Umbilical cord (tissue), 2 donors: ENCODE measurements at places on chromosomes 16 and 17. TPM values are rescaled to one million over a fixed set of nuclear protein-coding genes. Genes with fewer than 3 reads are reported as not detected.

GRCh38 chr17:80449930-80450576 lies 26.4 kb downstream of the NPTX1 start:
- DNase-seq, result no peak

GRCh38 chr16:11459722-11460121 lies 114.5 kb downstream of the RMI2 start:
- no peak for DNase-seq

Gene ADORA2B
- total RNA-seq, result 13.5 TPM

Gene DNAAF8
- total RNA-seq, result 0.24 TPM

- DNase-seq, result peak; percentile 90
Measured at GRCh38 chr17:48546924-48547807, 2.3 kb upstream of the HOXB2 start.

Gene CTRB1
- not detected for total RNA-seq

DNA sequence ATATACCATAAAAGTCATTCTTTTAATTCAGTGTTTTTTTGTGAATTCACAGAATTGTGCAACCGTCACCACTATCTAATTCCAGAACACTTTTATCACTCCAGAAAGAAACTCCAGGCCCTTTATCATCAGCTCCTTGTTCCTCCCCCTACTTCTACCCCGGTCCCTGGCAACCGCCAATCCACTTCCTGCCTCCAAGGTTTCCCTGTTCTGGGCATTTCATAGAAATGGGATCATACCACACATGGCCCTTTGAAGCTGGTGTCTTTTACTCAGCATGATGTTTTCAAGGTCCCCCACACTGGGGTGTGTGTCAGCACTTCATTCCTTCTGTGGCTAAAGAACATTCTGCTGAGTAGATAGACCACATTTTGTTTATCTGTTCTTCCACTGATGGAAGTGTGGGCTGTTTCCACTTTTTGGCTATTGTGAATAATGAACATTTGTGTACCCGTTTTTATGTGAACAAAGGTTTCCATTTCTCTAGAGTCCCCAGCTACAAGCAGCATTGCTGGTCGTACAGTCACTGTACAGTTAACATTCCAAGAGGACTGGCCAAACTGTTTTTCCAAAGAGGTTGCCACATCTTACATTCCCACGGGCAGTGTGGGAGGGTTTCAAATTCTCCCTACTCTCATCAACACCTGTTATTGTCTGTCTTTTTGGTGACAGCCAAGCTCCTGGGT lies 75.8 kb upstream of the ZNF469 start:
- DNase-seq, result peak; percentile 94

GRCh38 chr16:55562936-55563335 lies 3.5 kb upstream of the CAPNS2 start:
- DNase-seq, result no peak

DNA sequence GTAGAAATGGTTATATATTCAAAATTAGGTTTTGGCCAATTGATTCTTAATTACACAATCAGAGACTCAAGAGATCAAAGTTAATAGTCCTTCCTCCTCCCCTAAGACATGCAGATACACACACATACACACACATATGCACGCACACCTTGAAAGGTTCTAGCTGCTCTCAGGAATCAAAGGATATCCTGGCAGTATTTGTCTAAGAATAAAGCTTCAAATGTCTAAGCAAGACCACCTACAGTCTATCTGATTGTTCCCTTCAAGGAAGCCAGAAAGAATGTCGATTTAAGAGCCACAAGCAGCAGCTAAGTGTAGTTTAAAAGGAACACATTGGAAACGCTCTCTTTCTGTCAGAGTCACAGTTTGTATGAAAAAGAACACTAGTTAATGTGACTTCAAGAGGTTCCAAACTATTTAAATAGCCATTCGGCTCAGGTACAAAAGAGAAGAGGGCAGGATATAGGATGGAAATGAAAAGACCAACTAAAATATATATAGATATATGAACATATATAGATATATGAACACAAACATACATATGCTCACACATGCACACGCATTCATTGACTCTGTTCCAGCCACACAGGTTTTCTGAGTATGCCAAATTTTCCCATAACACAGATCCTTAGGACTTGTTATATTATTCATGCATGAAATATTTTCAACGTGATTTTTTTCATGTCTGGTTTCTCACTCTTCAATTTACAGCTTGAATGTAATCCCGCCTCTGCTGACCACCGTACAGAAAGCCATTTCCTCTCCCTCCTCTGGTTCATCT lies 79.0 kb downstream of the CDH8 start:
- DNase-seq, result no peak

GRCh38 chr17:82019690-82020571 lies 2.7 kb downstream of the CENPX start:
- no peak for DNase-seq

- DNase-seq, result no peak
Measured at GRCh38 chr17:45814622-45815606, 29.8 kb upstream of the SPPL2C start.

- no peak for DNase-seq
Measured at GRCh38 chr17:57889892-57890856, 40.3 kb upstream of the MRPS23 start.

GRCh38 chr17:67390646-67391361 lies 13.7 kb downstream of the PITPNC1 start:
- peak; percentile 17 for DNase-seq

Gene GALR2
- total RNA-seq, result 6.7 TPM

GRCh38 chr17:59361916-59362810 lies 30.7 kb downstream of the YPEL2 start:
- DNase-seq, result peak; percentile 59

- no peak for DNase-seq
Measured at GRCh38 chr16:27346819-27347218, 33.0 kb downstream of the IL4R start.

Gene NPIPA2
- total RNA-seq, result 0.96 TPM

GRCh38 chr17:10147761-10148415 lies 50.5 kb downstream of the GAS7 start:
- no peak for DNase-seq

- DNase-seq, result no peak
Measured at GRCh38 chr17:55279788-55280187, 15.0 kb downstream of the HLF start.

Gene EVPL
- total RNA-seq, result 13.7 TPM

DNA sequence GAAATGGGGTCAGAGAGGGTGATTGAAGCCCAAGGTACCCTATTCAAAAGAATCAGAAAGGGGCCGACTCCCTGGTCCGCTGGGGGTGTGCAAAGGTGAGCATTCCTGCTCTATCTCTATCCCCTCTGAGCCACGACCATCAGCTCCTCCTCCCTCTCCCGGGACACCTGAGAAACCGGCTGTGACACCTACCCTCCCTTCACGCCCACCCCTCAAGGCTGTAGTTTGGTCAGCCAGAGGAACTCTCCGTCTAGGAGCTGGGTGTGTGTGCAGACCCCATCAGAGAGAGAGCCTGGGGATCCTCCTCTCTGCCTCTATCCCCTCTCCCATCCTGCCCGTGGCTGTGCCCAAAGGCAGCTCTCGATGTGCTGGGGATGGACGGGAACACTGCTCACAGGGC lies 27.6 kb upstream of the DLX4 start:
- DNase-seq, result no peak

DNA sequence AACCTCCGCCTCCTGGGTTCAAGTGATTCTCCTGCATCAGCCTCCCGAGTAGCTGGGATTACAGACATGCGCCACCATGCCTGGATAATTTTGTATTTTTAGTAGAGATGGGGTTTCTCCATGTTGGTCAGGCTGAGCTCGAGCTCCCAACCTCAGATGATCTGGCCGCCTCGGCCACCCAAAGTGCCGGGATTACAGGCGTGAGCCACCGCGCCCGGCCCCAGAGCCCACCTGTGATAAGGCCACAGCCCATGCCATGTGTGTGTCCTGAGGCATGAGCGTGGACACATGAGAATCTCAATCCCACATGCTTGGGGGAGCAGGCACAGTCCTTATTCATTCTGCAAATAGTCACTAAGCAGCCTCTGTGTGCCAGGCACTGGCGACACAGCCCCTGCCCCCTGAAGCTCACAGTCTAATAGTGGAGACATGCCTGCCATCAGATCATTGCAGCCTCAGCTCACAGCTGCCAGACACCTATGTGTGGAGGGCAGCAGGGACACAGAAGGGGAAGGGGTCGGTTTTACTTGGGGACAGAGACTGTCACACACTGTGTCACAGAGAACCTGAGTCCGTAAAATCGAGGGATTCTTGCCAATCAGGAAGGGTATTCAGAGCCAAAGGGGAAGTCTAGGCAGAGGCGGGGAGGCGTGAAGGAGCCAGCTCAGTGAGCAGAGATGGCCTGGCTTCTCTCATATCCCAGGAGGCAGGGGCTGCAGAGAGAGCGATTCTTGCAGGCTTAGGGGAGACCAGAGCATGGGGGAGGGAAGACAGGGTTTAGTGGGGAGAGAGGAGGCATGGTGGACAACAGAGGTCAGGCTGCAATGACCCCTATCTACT lies 9.4 kb upstream of the ABCC3 start:
- DNase-seq, result peak; percentile 46

Gene TEKT5
- not detected for total RNA-seq

Gene TBC1D3K
- total RNA-seq, result not detected

GRCh38 chr16:25553711-25554436 lies 137.9 kb upstream of the HS3ST4 start:
- DNase-seq, result peak; percentile 59

Gene IL21R
- 0.72 TPM for total RNA-seq

DNA sequence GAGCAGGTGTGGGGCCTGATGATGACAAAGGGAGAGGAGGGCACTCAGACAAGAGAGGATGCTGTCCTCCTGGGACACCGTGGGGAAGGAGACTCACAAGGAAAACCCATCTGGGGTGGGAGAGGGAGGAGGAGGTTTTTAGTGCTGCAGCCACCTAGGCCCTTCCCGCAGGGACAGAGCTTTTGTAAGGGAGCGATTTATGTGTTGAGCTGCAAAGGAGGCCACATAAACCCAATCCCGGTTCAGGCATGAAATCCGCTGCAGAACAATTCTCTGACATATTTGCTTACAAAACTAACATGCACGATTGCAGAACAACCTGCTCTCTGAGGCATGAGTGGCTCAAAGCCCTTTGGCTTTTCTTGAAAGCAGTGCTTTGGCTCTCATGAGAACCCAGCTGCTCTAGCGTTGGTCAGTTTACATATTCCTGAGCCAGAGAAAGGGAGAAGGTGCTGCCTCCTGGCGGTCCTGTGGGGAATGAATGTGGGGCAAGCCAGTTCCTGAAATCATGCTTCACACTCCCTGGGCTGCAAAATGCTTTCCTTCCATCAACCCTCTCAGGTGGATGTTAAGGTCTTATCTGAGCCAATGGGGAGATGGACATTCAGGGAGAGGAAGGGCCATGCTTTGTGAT lies 122.4 kb upstream of the NLRP1 start:
- peak; percentile 46 for DNase-seq

GRCh38 chr16:72657791-72658190 lies 390.1 kb downstream of the ZFHX3 start:
- DNase-seq, result no peak

DNA sequence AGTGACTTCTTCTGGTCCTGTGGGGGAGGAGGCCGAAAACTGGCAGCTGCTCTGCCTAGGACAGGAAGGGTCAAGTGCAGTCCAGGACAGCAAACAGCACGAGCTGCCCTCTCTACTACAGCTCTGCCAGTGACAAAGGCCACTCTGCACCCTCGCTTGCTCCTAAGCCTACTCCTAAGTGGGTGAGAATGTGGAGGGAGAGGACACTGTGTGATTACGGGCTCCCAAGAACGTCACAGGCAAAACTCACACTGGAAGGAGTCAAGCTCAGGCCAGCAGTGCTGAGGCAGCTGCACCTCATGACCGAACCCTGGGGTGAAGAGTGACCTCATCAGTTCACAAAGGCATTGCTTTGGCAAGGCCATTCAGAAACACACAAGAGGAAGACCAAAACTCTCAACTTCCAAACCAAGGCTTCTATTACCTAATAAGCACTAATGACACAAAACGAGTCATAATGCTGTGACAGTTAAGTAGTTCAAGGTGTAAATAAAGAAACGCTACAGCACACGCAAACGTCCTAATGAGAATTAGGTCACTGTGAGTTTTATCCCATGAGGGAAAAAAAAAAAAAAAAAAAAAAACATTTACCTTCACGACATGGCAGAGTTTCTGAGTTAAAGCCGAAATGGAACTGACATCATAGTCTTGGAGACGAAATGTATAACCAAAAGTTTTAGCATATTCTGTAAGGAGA lies 35.1 kb downstream of the MARF1 start:
- no peak for DNase-seq

DNA sequence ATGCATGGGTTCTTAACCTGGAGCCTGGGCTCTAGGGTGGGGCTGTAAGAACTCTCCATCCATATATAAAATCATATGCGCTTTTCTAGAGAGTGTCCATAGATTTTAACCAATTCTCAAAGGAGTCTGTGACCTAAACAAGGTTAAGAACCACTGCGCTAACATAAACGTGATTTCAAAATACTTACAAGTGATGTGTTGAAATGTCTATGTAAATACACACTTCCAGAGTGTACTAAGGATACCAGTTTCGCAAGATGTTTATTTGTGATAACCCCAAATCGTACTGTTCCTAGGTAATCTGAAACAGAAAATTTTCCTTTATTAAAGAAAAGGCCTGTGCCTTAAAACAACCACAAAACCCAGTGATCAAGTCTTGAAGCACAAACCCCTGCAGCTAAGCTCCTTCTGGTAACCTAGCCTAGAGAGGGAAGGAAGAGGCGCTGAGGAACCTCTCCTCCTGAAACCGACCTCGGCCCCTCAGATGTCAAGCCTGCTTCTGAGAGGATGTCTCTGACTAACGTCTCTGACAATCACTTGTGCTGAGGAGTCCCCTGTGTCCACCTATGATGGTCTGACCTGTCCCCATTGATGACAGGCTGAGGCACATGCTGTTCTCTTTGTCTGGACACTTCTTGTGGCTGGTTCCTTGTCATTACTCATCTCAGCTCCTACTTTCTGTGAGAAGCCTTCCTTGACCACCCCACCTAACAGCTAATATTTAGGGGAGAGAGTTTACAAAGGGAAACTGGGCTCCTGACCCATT lies 32.2 kb downstream of the SNN start:
- DNase-seq, result no peak

- DNase-seq, result peak; percentile 72
Measured at GRCh38 chr17:35022536-35023063, 40.9 kb downstream of the RFFL start.

DNA sequence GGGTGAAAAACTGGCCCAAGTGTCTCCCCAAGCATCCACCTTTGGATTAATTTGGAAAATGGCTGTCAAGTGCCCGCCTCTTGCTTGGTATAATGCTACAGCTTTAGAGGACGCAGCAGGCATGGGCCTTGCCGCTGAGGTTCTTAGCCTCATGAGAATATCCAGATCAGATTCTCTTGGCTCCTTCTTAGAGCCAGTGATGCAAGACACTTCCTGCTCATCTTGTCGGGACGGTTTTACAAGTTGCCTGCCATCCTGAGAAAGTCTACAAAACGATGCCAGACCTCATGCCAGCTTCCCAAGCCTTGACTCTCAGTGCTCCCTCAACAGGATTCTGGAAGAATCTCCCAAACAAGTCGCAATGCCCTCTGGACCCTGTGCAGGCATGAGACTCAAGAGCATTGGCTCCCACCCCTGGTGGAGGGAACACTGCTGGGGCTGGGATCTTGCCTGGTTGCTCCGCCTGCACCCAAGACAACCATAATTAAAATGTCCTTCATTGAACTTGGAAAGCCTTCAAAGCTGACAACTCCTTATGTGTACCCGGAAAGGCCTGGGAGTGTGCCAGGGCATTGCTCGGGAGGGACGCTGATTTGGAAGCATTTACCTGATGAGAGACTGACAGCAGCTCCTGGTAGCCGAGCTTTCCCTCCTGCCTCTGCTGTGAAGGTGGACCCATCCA lies 25.8 kb upstream of the STH start:
- no peak for DNase-seq

Gene EFNB3
- total RNA-seq, result 1.9 TPM

Gene UNC119
- total RNA-seq, result 26.2 TPM
